ENCODE measurements at places on chromosomes 3 and 15.

- peak; percentile 32 for DNase-seq
These were observed 29.5 kb upstream of the VEPH1 start for GRCh38 chr3:157532529-157533297.

- DNase-seq = no peak
These were observed 168.6 kb downstream of the SHQ1 start for GRCh38 chr3:72679540-72680198.

GRCh38 chr15:47349179-47349578 is 368.1 kb upstream of the SEMA6D start:
- no peak for DNase-seq

GRCh38 chr3:122952520-122952919 is 75.0 kb downstream of the SEMA5B start:
- DNase-seq = no peak

GRCh38 chr15:92809880-92810361 is 90.2 kb upstream of the CHD2 start:
- peak; percentile 38 for DNase-seq

- DNase-seq = no peak
These were observed 67.9 kb downstream of the ATP8B4 start for GRCh38 chr15:50050986-50051743.

- DNase-seq = peak; percentile 87
These were observed 3.3 kb downstream of the ANKRD63 start for GRCh38 chr15:40279437-40280141.

DNA sequence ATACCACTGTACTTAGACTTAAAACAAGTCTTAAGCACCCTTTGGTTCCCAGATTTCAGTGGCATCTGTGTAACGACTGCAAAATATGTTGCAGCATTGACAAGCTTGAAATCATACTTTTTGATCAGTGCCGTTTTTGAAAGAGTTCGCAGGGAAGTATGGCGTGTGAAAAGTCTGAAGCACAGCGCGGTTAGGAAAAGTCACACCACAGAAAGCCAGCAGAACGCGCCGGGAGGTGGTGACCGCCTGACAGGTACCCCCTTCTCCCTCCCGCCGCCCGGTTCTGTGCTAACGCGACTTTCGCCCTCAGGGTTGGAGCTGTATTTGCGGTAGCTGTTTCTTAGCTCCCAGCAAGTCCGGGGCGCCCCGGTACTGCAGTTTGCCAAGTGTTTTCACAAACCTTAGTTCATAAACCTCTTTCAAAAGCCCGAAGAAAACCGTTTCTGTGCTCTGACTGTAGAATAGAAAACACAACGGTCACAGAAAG is 481 bp upstream of the CRYBG3 start:
- peak; percentile 57 for DNase-seq

DNA sequence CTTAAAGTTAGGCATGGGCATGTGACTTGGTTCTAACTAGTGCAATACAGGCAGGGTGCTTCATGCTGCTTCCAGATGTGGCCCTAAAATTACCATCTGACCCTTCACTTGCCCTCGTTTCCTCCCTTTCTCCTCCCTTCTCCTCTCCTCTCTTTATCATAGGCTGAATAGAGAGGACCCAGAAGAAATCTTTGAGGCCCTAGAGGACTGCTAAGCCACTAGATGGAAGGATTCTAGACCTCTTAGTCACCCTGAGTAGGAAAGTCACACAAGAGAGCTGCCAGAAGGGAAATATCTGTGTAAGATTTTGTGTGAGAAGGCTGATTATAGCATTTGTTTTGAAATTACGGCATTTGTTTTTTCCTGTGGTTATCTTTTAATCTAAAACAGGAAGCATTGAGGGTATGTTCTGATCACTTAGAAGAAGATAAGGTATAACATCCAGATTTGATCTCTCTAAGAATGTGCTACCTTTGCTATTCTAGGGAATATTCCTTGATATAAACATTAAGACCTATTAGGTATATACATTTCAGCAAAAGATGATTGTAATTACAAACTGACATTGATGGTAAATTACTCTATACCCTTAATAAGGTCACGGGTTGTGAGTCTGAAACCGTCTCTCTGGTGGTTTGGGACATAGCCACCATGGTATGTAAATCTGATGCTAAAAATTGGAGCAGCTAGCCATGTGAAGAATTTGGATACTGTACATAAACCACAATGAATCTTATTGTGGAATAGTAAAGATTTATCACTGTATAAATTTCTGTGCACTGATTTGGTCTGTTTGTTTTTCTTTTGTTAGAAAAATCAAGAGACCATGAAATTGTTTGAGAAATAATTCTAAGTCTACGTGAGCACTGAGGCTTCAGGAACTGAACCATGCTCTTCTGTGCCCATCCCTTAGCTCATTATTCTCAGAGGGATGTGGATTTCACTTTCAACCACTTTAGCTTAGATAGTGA is 84.1 kb downstream of the TP63 start:
- DNase-seq = no peak

DNA sequence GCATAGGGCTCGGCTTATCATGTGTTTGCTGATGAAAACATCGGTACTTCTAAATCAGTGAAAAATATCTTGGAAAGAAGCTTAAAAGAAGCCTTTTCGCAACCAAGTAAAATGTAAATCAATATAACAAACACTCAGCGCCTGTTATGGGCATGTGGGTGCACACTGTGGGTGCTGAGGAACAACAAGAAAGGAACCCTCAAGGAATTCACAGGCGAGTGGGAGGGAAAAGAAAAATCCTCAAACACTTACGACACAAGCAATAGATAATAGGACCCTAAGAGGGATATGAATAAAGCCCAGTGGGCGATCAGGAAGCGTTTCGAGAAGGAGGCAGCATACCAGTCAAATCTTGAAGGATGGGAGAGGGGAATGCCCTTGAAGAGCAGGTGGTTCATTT is 21.9 kb downstream of the GLDN start:
- DNase-seq = no peak

GRCh38 chr15:67746450-67746849 is 78.9 kb upstream of the SKOR1 start:
- peak; percentile 13 for DNase-seq

GRCh38 chr15:60763688-60764087 is 284.7 kb upstream of the ICE2 start:
- DNase-seq = no peak

DNA sequence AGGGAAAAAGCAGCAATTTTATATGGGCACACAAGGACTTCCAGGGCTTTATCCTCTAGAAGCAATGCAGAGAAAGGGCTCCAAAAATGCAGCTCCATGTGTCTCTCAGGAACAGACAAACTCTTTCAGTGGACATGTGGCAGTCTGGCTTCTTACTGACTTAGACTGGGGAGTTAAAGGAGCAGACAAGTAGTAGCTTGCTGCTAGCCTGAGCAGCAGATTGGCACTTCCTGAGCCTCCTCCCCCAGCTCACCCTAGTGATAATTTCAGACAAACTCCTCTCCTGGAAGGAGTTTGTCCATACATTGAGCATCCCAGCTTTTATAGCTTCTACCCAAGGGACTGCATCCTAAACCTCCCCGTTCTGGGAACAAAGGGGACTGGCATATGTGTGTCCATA is 101.7 kb upstream of the MANF start:
- DNase-seq = no peak

GRCh38 chr15:38707802-38708671 is 143.4 kb upstream of the RASGRP1 start:
- DNase-seq = no peak

GRCh38 chr3:11188231-11188630 is 33.9 kb downstream of the HRH1 start:
- DNase-seq = no peak

DNA sequence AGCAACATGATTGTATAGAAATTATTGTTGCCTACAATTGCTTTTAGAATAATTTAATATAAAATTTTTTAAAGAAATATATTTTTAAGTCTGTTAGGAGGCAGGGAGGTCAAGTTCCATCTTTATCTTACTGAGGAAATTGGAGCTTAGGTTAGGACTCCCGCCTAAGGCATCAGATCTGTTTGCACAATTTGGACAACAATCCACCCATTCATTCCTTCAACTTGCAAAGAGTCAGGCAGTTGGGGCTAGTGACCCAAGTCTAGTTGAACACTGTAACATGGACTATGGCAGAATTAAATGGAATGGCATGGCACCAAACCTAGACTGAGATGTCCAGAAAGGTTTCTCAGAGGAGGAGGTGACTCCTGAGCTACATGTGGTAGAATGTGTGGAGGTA is 149.4 kb upstream of the SETMAR start:
- no peak for DNase-seq

All from activated T-cell treated with anti-CD3 and anti-CD28 coated beads, Interleukin-2, amount 50 U/mL, for 72 hours (primary cell).